ENCODE measurements at places on chromosomes 16 and 17.

- no peak for DNase-seq
Observed at GRCh38 chr17:57154921-57155320, 69.9 kb downstream of the AKAP1 start.

GRCh38 chr16:3511286-3512180, 10.7 kb downstream of the CLUAP1 start:
- DNase-seq = no peak

DNA sequence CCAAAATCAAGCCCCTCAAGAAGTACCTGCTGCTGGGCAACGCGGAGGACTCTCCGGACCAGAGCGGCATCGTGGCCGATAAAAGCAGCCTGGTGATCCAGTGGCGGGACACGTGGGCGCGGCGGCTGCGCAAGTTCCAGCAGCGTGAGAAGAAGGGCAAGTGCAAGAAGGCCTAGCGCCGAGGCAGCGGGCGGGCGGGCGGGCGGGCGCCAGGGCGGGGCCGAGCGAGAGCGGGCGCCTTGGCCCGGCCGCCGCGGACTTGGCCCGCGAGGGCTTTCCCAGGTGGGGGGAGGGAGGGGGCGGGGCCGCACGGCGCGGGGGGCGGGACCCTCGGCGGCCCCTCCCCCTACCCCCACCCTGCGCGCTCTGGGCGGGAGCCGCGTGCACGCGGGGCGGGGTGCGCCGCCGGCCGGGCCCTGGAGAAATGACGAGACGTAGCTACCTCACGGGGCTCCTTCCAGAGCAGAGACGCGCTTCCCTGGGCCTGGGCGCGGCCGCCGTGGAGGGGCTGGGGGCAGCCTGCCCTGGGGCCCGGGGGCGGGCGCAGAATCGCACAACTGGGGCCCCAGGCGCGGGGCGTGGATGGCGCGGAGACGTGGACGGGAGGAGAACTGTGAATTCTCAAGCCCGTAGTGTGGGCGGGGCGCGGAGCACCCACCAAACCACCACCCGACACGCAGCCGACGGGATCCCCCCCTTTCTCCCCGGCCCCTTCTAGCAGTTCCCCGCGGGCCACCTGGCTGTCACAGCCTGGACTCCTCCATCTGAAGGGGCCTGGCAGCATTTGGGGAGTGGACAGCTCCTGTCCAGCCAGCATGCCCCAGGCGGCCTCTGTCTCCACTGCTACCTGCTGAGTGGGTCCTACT, 218.7 kb downstream of the NTN1 start:
- DNase-seq = peak; percentile 51

DNA sequence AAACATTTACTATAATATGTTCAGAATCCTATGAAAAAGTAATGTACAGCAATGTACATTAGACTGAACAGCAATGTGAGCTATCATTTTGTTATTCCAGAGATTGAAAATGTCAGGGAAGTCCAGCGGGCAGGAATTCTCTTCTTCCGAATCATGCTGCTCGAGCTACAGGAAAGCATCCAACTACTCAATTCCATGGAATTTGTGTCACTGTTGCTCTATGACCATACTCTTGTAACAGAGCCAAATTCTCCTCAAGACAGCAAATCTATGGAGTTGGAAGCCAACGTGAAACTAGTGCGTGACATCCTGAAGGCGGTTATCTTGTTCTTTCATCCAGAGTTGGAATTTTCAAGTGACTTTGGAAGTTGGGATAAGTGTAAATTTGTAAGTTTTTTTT, 24.8 kb upstream of the NSRP1 start:
- DNase-seq = no peak

DNA sequence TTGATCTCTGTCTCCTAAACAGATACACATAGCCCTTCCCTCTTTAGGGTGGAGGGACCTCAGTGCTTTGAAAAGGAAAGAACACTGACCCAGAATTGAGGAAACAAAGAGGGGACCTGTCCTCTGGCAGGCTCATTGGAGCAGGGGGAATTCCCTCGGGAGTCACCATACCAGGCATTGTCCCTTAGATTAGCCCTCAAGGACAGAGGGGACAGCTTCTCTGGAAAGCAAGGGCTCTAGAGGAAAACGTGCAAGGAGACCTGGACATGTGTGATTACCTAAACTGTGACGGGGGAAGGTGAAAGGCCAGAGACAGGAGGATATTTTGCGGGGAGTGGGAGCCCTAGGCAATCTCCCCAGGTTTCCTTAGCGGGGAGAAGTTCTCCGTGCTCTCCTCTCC, 7.6 kb upstream of the FZD2 start:
- no peak for DNase-seq

- DNase-seq = no peak
Observed at GRCh38 chr17:70119983-70120382, 45.0 kb downstream of the KCNJ16 start.

DNA sequence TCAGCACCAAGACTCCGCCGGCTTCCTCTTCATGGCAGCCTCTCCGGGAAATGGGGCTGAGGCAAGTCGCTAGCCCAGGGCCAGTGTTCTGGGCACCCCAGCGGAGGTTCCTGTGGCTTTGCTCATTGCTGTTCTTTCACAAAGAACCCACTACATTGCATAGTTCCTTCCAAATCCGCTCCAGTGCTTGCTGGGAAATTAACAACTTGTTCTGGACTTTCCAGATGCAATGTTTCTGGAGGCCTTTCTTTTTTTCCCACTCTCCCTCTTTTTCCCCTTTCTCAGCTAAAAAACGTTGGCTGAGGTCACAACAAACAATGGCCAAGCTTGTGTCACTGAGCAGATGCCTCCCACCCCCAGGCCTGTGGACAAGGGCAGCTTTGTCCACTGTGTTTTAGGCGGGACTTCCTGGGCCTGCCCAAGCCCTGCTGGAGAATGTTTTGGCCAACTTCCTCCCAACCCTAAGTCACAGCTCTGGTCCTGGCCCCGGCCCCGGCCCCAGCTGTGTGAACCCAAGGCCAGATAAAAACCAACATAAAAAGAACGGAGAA, 131.5 kb upstream of the RCVRN start:
- no peak for DNase-seq

DNA sequence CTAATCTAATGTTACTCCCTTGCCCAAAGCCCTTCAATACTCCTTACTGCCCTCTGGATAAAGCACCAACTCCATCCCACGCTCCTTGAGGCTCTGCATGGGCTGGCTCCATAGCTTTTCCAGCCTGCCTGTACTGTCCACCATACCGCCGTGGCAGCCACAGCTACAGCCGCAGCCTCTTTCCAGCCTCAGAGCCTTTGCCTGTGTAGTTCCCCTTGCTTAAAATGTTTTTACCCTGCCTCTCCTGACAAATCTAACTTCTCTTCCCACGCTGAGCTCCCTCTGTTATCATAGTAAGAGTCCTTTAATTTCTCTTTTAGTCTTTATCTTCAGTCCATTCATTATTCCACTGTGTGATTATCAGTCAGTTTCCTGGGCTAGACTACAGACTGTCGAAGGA, 22.0 kb downstream of the TEX14 start:
- DNase-seq = no peak

Data from SW480 (cell line).